Cardiac fibroblast (primary cell): ENCODE measurements at places on chromosomes 4 and X.

DNA sequence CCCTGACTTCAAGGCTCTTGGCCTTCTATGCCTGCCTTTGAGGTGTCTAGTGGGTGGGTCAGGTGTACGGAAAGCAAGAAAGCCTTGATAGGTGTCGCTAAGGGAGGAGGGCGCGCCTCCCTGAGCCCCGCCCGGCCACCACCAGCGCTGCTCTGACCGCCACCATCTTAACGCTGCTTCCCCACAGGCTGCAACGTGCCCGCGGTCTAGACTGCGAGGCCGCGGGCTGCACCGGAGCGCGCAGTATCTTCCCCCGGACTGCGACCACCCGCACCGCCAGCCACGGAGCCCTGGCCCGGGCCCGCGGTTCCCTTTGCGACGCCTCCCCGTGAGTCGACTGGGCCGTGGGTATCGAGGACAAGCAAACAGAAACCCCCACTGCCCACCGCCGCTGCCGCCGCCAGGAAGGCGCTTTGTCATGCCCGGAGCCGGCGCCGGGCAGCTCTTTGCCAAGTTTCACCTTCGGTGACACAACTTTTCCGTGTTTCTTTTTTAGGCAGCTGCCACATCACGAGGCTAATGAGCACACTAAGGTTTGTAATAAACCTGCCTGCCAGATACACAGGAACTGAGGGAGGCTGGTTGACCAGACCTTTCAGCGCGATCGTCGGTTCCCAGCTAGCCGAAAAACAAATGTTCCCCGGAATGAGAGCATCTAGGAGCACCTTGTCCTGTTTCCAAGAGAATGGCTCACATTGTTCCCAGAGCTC, 335.8 kb upstream of the F9 start:
- DNase-seq = no peak

- DNase-seq = peak; percentile 86
Measured at GRCh38 chr4:186936496-186937375, 213.1 kb upstream of the FAT1 start.

DNA sequence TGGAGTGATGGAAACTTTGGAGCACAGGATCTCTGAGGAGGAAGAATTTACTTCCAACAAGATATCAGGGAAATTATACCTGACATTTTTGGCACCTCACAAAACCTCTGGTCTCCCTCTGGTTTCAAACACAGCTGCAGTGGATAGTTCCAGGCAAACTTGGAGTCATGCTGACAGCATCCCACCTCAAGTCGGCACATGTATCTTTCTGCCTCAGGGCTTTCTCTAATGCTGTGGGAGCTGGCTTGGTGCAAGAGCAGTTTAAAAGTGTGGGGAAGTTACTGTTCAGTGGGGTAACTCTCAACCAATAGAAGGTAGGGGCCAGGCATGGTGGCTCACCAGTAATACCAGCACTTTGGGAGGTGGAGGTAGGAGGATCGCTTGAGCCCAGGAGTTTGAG, 207.1 kb upstream of the NHS start:
- DNase-seq = no peak

DNA sequence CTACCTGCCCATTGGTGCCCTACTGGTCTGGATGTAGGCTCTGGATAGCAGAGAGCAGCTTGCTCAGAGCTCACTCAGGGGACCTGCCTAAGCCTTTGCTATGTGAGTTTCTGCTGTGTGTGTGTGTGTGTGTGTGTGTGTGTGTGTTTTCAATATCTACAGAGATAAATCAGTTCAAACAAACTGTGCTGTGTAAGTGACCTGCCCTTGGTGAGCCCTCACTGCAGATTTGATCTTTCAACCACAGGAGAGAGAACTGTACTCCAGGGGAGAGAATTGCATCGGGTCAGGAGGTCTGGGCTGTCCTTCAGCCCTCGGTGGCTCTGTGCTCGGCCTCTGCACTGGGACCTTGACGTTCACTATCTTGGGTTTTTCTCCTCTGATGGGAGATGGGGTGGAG, 35.0 kb upstream of the CDKN2AIP start:
- DNase-seq = no peak

DNA sequence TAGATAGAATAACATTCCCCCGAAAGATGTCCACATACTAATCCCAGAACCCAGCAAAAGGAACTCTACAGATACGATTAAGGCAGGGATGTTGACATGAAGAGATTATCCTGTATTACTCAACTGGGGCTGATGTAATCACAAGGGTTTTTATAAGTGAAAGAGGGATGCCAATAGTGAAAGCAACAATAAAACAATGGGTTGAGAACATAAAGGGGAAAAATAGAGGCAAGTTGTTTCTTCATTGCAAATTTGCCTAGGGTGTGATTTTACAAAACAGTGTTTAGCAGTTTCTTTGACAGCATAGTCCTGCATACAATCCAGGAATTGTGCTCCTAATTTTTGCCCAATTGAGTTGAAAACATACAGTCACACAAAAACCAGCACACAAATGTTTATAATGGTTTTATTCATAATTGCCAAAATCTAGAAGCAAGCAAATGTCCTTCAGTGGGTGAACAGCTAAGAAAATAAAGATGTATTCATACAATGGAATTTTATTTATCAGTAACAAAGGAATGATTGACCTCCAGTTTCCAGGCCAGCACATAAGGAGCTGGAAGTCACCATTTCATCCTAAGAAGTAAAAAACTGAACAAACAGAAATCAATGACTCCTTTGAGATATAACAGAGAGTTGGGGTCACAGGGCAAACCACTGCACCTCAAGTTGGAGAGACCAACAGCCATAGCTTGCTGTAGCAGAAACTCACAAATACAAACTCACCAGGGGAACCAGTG, 107.2 kb downstream of the CENPC start:
- DNase-seq = peak; percentile 83

GRCh38 chr4:96035727-96036126, 195.8 kb downstream of the PDHA2 start:
- DNase-seq = peak; percentile 54

- DNase-seq = peak; percentile 64
Measured at GRCh38 chr4:19791422-19792123, 460.1 kb upstream of the SLIT2 start.

DNA sequence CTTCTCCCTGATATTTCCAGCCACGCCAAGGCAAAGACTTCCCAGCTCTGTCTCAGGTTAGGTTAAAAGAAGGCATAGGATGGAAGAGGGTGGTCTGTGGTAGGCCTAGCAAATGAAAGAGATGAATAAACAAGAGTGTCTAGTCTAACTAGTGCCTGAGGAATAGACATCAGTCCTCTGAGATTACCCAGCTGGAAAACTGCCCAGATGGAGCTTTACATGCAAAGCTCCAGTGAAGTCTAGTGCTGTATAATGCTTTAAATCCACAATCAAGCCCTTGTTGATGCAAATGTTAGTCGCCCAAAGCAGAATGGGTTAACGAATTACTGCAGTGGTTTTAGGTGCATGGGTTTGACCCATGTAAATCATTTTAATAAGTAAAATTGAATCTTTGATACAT, 24.8 kb upstream of the GUCY1B1 start:
- DNase-seq = peak; percentile 44

DNA sequence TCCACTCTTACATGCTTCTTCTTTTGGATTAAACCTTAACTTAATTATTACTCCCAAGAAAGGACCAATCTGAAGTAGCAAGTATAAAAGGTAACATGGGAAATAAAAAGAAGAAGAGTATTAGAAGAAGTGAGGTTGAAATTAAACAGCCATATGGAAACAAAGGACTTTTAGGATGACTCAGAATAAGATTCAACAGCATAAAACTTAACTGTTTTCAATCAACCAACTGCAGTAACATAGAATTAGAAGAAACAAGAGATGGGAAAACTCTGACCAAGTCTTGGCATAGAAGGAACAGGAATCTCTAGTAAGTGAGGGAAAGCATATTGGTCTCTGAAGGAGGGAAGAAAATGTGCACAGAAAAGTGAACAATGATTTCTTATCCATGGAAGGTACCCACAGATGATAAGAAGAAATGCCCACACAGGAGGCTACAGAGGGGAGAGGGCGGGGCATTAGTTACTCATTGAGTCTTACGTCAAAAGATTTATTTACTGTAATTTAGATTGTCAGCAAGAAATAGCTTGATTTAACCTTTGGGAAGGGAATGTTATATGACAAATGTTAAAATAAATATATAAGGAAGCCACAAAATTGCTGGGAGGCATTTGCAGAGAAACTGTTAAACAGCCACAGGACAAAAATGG, 177.3 kb downstream of the BANK1 start:
- peak; percentile 26 for DNase-seq

- DNase-seq = no peak
Measured at GRCh38 chr4:19429684-19430083, 822.0 kb upstream of the SLIT2 start.

DNA sequence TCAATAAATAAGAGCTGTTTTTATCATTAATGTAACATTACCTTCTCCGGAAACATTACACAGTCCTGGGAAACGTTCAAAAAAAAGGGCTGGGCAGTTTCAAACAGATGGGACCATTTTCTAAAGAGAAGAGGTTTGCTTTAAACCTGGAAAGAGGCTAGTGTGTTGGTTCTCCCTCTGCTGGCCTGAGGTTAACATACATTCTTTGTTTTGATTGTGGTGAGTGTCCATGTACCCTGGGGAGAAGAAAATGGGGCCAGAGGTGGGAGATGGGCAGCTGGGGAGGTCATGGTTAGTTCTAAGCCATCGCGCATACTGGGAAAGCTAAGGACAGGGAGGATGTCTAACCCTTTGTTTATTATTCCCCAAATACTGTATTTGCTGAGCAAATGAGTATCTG, 194.7 kb downstream of the CPEB2 start:
- peak; percentile 57 for DNase-seq

DNA sequence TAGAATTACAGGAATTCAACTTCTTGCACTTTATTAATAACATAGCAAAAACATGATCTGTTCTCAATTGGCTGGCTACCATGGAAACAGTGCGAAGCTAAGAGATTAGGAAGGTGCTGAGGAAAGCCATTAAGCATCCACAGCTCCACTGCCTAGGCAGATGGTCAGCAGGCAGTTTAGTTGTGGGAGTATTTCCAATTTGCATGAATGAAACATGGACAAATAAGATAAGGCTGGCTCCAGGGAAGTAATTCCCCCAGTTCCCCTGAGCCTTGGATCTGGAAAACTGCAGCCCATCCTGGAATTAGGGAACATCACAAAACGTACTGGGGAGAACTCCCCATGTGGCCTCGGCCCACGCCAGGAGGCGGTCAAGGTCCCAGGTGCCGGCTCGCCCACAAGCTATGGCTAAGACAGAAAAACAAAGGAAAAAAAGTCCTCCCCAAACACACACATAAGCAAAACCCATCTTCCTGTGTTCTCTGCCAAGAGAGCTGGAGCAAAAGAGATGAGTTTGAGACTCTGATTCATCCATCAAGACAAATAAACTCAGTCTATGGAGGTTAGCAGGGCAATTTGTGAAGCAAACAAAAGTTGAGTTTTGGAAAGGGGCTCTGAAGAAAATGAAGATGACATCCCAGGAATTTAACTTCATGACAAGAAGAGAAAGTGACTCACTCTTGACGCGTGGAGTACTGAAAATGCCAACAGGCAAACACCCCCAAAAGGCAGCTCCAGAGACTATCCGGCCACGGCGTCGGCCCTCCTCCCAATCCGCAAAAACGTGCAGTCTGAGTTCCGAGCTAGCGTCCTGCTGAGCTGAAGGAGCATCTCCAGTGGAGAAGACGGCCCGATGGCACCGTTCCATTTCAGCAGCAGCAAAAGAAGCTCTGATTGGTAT, 45.1 kb downstream of the IGFBP7 start:
- DNase-seq = peak; percentile 89

DNA sequence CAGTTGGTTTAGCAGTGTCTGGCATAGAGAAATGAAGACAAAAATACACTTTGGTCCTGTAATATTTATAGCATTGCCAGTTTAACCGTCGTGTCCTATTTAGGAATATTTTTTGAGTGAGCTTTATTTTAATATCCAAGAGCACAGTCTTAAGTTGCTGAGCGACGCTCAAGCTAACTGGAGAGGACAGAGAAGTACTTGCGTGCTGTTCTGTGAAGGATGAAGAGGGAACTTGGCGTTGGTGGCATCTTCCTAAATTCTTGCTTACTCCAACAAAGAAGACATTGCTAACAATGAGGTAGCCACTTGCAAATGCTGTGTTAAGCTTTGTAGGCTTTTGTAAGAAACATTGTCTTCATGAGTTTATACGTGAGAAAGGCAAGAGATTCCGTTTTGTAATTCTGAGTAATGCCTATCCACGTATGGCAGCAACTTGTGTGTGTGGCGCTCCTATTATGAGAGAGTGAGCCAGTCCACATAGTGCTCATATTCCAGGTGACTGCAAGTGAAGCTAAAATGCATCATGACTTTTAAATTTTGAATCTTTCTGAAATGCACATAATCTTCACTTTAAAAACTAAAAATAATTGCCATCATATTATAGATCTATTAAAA, 50.6 kb downstream of the SYNPO2 start:
- DNase-seq = peak; percentile 13

- DNase-seq = peak; percentile 71
Measured at GRCh38 chr4:10179957-10180602, 63.5 kb upstream of the WDR1 start.

GRCh38 chrX:53272808-53273337, 8.5 kb downstream of the IQSEC2 start:
- DNase-seq = no peak

DNA sequence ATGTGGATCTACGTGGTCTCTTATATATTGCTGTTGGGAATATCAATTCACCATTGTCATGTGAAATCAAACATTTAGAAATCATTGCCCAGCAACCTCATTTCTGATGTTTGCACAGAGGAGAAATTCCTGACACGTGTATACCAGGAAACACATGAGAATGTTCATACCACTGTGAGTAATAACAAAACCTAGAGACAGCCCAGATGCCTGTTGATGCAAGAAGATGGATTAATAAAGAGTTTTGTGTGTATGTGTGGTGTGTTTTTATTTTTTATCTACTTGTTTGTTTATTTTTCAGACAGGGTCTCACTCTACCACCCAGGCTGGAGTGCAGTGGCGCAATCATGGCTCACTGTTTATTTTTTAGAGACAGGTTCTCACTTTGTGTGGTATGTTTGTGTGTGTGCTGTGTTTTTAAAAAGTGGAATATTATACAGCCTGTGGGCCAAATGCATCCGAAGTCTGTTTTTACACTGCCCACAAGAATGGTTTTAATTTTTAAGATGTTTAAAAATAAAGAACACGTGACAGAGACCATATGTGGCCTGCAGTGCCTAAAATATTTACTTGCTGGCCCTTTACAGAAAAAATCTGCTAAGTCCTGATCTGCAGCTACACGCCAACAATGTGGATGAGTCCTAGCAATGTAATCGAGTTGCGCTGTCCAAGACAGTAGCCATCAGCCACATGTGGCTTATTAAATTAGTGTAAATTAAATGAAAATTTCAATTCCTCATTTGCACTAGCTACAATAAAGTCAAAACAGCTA, 39.2 kb downstream of the TXLNG start:
- peak; percentile 46 for DNase-seq

DNA sequence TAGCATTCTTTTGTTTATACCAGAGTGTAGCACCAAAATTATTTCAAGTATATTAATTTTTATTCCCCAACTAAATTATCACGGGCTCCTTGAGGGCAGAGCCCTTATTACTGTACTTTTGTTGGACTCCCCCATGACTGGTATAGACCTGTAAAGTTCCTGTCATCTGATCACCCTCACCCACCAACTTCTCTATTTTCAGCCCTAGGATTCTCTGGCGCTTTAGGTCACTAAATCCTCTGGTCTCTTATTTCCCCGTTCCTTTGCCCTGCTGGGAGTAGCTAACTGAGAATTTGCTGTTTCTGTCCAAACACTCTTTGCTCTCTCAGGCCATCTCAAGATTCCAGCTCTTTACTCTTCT, 3.2 kb upstream of the XKRX start:
- DNase-seq = no peak
